ENCODE measurements at places on chromosomes 16 and 17.

DNA sequence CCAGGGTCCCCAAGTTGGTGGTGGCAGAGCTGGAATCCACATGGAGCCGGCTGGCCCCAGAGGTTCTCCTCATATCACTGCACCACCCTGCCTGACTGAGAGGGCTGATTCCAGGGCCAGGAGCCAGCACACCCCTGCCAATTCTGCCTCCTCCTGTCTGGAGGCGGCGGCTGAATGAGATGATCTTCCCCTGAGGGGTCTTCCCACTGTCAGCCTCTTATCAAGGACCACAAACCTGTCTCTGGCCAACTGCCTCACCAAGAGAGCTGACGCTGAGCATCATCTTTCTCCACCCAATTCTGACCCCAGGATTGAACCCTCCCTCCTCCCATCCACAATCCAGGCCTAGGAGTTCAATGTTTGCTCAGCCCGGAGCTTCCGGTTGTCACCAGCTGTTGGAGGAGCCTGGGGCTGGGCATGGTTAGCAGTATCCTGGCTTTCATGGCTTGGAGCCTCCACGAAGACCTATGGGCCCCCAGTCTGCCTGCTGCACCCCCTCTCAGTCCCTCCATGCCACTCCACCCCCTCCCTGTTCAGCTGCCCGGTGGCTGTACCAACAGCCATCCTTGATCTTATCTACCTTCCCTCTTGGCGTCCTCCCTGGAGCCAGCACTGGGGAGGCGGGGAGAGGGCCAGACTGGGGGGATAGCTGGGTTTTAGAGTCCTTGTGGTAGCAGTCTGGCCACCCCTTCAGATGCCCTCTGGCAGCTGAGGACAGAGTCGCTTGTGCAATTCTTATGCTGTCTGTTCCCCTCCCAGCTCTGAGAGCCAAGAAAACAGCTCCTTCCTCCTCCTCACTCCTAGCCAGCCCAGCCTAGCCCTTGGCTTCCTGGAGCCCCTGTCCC is 25.6 kb downstream of the ABCC3 start:
- peak; percentile 47 for DNase-seq

GRCh38 chr17:64393000-64393402 is 2.3 kb upstream of the PECAM1 start:
- DNase-seq, result no peak

DNA sequence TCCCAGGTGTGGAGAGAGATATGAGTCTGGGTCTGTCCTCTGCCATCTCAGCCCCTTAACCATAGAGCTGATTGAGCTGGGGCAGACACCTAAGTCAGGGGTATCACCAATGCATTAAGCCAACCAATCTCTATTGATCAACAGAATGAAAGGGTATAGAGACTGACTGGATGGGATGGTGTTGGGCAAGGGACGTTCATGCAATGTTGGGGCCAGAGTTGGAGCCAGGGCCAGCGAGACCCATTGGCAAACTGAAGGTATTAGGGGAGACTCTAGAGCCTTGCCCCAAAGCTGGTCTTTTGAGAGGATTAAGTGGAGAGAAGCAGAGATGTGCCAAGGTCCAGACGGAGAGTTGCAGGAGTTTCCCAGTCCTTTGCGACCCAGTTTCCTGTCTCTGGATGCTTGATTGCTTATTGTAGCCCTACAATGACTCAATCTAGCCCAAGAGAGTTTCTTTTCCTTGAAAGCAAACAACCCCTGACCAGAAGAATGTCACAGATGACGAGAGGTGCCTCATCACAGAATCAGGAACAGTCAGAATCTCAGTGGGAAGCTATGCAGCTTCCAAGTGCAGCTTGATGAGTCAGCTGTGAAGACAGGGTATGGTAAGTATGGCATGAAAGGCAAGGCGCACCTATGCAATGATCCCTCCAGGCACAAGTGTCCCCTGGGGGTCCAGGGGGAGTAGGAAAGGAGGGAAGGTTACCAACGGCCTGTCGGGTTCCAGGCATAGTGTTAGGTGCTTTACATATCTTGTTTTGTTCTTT is 137.2 kb downstream of the UTP18 start:
- DNase-seq, result peak; percentile 21

- no peak for DNase-seq
Observed at GRCh38 chr17:10069301-10069700, 129.1 kb downstream of the GAS7 start.

DNA sequence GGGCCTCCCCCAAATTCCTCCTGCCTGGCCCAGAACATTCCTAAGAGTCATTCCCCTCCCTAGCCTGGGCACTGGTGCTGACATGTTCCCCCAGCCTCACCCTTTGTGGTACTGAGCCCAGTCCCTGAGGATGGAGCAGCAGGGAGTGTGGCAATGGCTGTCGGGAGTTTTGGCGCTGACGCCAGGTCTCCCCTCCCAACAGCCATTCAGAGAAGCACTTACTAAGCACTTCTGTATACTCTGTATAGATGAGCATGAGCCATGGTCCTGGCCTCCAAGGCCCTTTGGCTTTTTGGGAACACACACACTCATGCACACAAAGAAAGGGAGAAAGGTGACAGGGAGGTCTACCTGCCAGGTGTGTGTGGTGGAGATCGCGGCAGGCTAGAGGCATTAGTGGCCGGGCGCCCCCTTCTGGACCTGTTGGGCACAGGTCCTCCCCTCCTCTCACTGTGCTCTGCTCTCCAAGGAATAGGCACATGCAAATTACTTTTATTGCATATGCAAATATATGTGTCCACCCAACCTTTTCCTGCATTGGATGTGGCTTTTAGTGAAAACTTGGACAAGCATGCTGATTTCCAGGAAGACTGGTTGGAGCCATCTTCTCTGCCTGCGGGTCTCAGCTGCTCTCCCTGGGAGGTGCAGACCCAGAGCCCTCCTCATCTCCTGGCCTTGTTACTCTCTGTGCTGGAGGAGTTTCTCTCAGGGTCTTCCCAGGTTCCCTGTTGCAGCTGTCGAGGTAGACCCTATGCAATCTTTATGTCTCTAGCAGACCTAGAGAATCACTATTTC is 17.4 kb upstream of the C17orf107 start:
- peak; percentile 61 for DNase-seq

DNA sequence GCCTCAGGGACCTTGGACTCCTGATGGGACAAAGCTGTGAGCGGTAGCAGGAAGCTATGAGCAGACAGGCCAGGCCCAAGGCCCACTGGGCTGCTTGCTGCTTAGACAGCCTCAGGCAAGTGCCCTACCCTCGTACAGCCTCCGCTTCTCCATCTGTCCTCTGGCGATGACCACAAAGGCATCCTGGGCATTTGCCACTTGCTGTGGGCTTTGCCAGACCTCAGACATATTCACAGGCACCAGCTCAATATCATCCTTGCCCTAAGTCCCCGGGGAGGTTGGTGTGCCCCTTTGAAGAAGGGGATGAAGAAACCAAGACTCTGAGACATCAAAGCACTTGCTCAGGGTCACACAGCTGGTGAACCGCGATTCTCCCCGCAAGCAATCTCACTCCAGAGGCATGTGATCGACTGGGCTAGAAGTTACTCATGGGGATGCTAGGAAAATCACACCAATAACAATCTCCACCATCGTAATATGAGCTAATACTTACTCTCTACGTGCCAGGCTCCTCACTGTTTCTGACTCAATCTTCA is 21.7 kb downstream of the PPL start:
- peak; percentile 63 for DNase-seq

- DNase-seq, result no peak
Observed at GRCh38 chr17:43018008-43018853, 4.0 kb downstream of the VAT1 start.

DNA sequence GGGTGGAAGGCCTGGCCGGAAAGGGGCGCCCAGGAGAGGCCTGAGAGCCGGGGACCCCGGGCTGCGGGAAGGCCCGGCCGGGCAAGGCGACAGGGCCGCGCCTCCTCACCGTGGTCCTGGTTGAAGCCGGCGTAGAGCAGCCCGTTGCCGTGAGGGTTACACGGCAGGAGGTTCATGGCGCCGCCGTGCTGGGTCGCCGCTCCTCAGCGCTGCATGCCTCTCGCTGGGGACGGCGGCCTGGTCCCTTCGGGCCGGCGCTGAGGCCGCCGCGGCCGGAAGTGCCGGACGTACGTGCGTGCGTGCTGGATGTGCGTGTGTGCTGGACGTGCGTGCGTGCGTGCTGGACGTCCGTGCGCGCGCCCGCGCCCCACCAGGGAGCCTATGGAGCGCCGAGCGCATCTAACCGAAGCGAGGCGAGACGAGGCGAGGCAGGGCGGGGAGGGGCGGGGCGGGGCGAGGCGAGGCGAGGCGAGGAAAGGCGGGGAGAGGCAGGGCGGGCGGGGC is at the start of gene WDR45B:
TSS of gene WDR45B (minus strand) at position 280 of the 504 bp plus-strand sequence. CDS start at position 176, 104 bp downstream.
- DNase-seq, result peak; percentile 99

GRCh38 chr17:83175822-83176622 is 96.6 kb downstream of the METRNL start:
- DNase-seq, result no peak

DNA sequence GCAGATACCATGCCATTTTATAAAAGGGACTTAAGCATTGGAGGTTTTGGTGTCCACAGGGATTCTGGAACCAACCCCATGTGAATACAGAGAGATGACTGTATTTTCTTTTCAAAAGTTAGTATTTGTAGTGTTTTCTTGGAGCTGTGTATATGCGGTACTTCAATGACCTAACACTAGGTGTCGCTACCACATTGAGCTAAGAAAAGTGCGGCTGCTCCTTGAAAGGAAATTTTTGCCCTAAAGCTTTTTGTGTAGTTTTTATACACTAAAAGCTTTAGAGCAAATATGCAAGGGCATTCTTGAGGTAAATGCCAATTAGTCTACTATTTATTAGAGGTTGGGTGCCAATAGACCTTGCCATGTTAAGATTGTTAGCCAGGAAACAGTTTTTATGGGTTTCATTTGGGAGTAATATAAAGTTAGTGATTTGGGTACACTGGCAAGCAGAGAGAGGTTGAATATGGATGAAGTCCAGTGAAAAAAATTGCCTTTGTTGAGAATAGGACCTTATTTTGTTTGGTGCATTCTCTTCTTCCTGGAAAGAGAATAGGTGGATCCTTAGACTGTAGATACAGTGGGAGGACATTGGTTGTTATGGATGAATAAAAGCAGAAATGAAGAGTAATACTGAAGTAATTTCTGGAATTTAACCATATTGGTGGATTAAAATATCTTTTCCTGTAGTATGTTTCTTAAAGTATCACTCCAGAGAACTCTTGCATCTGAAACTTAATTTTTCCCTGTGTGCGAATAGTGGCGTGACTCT is 43.3 kb downstream of the BCAS3 start:
- peak; percentile 50 for DNase-seq

GRCh38 chr16:52073024-52073423 is 473.9 kb downstream of the TOX3 start:
- DNase-seq, result no peak

All from hepatic stellate cell (primary cell).